ENCODE measurements at places on chromosomes 7 and 10.

DNA sequence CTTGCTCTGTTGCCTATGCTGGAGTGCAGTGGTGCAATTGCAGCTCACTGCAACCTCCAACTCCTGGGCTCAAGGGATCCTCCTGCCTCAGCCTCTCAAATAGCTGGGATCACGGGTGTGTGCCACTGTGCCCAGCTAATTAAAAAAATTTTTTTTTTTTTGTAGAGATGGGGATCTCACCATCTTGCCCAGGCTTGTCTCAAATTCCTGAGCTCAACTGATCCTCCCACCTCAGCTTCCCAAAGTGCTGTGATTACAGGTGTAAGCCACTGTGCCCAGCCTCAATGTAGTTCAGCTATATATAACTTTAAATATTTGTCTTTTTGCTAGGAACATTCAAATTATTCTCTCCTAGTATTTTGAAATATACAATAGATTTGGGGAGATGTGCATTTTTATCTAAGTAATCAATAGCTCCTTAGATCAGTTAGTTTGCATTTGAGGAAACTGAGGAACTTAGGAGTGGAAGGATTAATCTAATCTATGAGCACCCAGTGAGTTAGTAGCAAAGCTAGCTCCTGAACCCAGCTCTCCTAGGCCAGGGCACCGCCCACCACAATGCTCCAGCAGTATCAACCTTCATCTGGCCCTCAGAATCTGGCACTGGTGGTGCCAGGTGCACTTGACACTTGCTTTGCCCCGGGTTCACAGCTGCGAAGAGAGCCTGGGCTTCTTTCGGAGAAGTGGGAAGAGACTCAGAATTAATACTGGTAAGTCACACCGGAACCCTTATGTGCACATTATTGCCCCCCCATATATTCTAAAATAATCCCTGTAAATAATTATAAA, 5.9 kb upstream of the LRMDA start:
- no peak for DNase-seq

DNA sequence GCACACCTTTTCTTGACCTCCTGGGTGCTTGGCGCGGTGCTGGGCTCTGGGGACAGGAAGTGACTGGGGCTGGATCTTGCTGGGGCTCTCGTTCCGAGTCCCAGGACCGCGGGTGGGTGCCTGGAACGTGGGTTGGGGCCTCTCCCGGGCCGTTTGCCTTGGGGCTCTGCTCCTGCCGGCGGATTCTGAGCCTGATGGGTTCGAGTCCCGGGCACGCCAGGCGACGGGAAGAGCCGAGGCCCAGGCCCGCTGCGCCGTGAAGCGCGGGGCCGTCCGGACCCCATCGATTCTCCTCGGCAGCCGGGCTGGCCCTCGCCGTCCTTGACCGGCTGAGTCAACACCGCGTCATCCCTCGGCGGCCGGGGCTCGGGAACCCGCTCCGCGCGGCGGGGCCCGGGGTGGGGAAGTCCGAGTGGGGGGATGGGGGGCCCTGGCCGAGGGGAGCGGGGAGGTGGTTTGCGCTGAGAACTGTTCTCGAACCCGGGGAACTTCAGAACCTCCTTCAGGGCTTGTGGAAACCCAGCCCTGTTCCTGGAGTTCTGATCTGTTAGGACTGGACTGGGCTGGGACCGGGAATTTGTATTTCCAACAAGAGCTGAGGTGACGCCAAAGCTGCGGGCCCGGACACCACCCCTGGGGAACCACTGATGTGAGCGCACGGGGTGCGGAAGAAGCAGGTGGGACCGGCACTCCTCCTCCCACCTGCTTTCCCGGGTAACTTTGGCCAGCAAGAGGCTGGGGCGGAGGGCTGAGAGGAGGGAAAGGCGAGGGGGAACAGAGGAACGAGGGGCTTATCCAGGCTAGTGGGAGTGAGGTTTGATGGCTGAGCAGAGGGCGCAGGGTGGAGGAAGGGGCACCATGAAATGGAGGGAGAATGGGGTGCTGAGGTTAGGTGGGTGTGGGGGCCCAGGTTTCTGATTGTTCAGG, 6.2 kb downstream of the HHEX start:
- DNase-seq = no peak

DNA sequence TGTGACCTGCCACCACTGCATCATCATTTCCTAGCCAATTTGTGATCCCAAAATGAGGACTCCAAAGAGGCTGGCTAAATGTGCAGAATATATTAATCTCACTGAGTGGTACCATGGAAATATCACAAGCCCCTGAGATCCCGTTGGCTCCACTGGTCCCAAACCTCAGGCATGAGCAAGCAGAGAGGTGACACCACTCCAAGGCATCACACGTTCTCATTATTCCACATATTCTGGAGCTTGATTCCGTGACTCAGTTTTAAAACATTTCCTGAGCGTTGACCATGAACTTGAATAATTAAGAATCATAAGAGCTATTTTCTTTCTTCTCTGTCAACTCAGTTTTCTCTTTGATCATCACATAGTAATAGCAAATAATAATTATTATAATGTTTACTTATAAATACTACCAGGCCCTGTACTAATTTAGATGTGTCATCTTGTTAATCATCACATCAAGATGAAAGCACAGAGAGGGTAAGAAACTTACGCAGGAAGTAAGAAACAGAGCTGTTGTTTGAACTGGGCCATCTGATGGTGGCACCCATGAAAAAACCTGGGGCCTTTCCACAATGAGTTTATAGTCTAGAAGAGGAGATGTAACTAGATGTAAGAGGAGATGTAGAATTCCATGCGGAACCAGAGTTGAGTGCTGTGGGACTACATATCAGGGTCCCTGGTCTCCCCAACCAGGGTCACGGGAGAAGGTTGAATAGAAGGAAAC, 3.5 kb downstream of the APBB1IP start:
- DNase-seq = no peak

DNA sequence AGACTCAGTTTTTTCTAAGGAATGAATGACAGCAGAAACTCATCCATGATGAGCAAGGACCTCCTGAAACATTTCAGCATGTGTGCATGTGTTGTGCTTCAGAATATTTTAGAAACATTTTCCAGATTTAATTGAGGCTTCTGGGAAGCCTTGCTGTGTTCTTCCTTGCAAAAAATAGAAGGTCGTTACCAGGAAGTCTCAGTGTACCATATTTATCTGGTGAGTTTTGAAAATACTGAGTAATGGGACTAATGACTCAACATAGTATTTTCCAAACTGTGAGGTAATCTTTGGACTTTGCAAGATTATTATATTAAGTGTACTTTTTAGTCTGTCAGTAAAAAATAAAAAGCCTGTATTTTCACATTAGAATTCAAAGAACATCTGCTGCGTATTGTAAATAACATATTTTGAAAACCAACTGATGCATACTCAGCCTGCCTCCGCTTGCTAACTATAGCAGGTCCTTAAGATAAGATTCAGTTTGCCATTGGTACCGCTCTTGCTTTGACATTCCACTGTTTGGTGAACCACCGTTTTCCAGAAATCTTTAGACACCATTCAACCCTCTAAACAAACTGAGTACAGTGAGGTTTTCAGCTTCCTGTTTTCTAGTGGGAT, 739.6 kb upstream of the GALNT17 start:
- no peak for DNase-seq

GRCh38 chr7:156234192-156234591, 406.4 kb upstream of the RNF32 start:
- no peak for DNase-seq

- no peak for DNase-seq
Observed at GRCh38 chr7:51577390-51577789, 260.8 kb upstream of the COBL start.

GRCh38 chr7:35701287-35701900, 6.5 kb upstream of the HERPUD2 start:
- no peak for DNase-seq

DNA sequence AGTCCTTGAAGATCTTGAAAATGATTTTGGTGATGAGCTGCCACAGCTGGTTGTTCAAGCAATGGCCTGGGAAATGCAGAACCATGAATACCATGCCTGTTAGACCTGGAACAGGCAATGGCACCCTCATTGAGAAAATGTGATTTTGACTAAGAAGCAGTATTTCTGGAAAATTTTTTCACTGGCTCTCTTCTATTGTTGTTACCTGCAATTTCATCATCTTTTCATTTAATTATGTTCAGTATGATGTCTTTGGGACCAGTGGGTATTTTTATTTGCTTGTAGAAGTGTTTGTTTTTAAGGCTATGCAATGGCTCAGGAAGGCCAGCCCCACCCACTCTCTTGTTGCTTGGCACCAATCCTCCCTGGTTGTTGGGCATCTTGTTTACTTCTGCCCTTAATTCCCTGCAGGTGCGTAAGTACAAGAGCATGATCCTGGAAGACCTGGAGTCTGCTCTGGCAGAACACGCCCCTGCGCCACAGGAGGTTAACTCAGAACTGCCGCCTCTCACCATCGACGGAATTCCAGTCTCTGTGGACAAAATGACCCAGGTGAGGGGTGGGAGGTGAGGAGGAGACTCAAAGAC, 78.6 kb downstream of the NRF1 start:
- no peak for DNase-seq

- no peak for DNase-seq
Observed at GRCh38 chr10:106716381-106716780, 448.1 kb downstream of the SORCS1 start.

DNA sequence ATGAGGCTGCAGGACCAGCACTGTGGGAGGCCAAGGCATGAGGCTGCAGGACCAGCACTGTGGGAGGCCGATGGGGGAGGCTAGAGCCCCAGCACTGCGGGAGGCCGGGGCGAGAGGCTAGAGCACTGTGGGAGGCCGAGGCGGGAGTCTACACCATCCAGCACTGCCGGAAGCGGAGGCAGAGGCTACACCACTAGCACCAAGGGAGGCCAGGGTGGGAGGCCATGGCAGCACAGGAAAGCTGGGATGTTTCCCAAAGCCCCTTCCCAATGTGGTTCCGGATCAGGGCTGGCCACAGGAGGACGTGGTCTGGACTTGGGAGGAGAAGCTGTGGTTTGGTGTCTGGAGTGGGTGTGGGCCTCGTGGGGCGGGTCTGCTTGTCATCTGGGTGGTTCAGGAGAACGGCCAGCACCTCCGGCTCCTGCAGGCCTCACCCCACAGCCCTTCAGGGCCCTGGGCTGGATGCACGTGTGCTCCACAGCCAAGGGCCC, 43.6 kb downstream of the PDGFA start:
- DNase-seq = no peak

DNA sequence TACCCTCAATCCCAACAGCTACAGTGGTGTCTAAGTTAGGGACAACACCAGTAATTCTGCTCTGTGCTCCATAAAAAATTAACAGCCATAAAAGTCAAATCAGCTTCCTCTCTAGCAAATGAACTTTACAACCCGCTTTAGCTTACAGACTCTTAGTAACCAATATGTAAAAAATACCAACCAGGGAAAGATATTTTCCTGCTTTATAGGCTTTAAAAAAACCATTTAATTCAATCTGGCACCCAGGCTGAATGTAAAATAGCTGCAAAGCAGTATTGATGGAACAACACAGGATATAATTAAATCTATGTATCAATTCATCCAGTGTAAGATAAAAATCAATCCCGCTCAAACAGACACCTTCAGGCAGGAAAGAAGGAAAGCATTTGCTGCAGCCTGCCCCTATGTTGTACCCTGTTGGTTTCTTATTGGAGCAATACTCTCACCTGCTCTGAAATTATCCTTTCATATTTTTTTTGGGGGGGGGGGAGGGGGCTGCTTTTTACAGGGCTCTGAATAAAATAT, 98.6 kb downstream of the NXPH1 start:
- DNase-seq = no peak

DNA sequence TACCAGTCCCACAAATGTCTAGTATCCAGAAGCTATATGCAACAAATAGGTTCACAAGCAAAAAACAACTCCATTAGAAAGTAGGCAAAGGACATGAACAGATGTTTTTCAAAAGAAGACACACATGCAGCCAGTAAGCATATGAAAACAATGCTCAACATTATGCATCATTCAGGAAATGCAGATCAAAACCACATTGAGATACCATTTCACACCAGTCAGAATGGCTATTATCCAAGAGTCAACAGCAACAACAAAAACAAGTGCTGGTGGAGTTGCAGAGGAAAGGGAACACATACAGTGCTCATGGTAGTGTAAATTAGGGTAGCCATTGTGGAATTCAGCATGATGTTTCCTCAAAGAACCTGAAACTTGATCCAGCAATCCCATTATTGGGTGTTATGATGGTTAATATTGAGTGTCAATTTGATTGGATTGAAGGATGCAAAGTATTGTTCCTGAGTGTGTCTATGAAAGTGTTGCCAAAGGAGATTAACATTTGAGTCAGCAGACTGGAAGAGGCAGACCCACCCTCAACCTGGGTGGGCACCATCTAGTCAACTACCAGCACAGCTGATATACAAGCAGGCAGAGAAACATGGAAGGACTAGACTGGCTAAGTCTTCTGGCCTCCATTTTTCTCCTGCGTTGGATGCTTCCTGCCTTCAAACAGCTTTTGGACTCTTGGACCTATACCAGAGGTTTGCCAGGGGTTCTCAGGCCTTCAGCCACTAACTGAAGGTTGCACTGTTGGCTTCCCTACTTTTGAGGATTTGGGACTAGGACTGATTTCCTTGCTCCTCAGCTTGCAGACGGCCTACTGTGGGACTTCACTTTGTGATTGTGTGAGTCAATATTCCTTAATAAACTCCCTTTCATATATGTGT, 218.4 kb upstream of the SEMA3D start:
- DNase-seq = no peak

DNA sequence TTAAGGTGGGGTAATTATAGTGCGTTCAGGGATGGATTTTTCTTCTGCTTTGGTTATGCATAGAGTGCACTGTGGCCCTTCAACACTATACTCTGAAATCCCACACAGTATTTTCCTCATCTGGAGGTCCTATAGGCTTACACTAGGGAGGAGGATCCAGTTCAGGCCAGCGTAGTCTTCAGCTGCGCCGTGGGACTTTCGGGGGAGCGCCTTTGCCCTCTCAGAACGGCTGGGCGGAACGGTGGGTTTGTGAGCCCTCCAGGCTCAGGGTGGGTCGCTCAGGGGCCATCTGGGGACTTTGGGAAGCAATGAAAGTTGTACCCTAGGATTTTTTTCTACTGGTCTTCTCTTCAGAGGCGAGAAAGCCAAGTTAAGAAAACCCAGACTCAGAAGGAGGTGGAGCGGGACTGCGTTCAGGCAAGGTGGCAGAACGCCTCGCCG, 652 bp upstream of the VPS26A start:
- no peak for DNase-seq

- no peak for DNase-seq
Observed at GRCh38 chr7:96122746-96123145, 199.2 kb downstream of the SLC25A13 start.

Measured in stimulated activated effector memory CD8-positive, alpha-beta T cell treated with anti-CD3 and anti-CD28 coated beads, Interleukin-12 subunit alpha, Interleukin-12 subunit beta, amount 100 ng/mL, for 72 hours (primary cell).